ENCODE measurements at places on chromosomes 7 and 10.

DNA sequence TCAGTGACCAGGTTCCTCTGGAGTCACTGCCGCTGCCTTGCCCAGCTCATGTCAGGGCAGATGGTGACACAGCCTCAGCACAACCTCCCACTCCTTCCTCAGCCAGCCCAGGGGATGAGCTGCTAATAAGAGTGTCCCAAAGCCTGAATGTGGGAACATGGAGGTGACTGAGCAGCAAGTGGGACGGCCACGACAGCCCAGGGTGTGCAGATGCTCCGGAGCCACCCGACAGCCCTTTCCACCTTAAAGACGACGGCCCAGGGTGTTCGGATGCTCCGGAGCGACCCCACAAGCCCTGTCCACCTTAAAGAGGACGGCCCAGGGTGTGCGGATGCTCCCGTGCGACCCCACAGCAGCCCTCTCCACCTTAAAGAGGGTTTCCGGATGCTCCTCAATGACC, 89.2 kb downstream of the DIP2C start:
- no peak for DNase-seq

GRCh38 chr10:59904426-59905065, 1.8 kb downstream of the CCDC6 start:
- DNase-seq = no peak

- DNase-seq = no peak
Observed at GRCh38 chr10:27618036-27618615, 114.0 kb downstream of the RAB18 start.

- DNase-seq = no peak
Observed at GRCh38 chr10:61751599-61751998, 88.9 kb downstream of the CABCOCO1 start.

GRCh38 chr10:19817231-19817933, 1.1 kb downstream of the PLXDC2 start:
- DNase-seq = no peak

- DNase-seq = no peak
Observed at GRCh38 chr10:47023237-47024045, 112.2 kb downstream of the PTPN20 start.

- DNase-seq = no peak
Observed at GRCh38 chr7:66732439-66732838, 8.1 kb upstream of the RABGEF1 start.

GRCh38 chr7:47792521-47793121, 155.6 kb downstream of the PKD1L1 start:
- DNase-seq = no peak

DNA sequence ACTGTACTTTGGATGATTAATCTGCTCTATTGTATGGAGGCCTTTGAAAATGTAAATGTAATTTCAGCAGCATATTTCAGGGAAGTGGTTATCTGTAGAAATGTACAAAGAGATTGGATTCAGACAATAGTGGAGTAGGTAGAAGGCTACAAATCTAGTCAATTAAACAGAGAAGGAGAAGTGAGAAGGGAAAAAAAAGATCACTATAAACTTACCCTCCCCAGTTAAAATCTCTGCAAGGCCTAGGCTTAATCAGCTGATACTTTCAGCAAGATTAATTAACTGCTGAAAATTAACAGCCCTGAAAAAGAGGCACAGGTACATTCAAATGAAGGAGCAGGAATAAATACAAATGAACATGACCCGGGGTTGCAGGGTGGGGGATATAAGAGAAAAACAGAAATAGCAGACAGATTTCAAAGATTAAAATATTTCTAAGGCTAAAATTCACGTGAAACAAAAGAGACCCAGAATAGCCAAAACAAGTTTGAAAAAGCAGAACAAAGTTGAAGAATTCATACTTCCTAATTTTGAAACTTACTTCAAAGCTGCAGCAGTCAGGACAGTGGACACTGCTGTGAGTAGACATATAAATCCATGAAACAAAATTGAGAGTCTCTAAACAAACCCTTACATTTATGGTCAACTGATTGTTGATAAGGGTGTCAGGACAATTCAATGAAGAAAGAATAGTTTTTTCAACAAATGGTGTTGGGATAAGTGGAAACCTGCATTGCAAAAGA, 96.0 kb downstream of the NRCAM start:
- no peak for DNase-seq

GRCh38 chr10:80104066-80104926, 25.8 kb downstream of the TMEM254 start:
- no peak for DNase-seq

- DNase-seq = no peak
Observed at GRCh38 chr7:12649348-12649747, 38.1 kb upstream of the ARL4A start.

- no peak for DNase-seq
Observed at GRCh38 chr10:60827791-60828488, 49.7 kb downstream of the CDK1 start.

- no peak for DNase-seq
Observed at GRCh38 chr7:93910076-93910994, 4.0 kb downstream of the GNGT1 start.

- peak; percentile 90 for DNase-seq
Observed at GRCh38 chr10:125048094-125048864, 106.4 kb downstream of the ZRANB1 start.

DNA sequence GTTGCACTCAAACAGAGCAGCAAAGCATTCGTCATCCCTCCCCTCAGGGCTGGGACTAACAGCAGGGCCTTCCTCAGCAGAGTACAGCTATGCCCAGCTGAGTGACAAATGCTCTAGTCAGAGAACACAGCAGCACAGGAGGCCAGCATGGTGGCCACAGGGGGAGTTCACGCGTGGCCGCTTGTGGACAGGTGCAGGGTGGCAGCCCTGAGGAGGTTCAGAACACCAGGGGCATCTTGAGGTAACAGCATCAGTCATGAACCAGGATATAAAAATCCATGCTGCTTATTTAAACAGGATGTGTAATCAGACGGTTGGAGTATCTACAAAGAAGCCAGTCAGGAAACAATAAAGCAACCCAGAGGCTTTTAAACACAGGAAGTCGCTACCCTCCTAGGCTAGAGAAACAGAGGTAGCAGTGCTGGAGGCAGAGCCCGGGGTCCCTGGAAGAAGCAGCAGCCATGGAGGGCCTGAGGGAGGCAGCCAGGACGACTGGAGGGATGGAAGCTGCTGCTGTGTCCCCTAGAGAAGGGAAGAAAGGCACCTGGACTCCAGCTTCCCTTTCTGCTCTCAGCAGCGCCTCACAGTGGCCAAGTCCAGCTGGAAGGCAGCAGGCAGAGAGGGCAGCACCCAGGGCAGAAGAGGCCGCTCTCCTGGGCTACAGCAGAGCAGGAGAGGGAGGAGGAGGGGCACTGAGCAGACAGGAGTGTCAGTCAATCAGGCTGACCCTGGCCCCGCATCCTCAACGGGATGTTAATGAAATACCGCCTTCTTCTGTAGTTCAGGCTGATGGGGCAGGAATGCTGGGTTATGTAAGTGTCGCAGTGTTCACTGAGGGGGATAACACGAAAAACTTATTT, 70.8 kb upstream of the UCN3 start:
- DNase-seq = peak; percentile 11
